ENCODE measurements at places on chromosomes 7 and 10.

- no peak for DNase-seq
Observed at GRCh38 chr7:125112850-125113249, 183.2 kb upstream of the POT1 start.

DNA sequence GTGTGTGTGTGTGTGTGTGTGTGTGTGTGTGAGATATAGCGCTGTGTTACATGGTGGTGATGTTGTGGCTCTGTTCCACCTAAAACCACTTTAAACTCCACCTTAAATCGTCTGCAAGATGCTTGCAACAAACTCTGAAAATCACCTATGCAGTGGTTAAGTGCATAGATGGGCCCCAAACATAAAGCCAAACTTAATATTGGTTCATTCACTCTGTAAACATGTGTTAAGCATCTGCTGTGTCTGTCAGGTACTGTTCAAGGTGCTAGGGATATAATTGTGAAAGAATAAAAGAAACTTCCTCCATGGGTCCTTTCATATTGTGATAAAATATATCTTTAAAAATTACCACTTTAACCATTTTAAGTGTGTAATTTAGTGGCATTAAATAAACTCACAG, 645.4 kb upstream of the SORCS1 start:
- no peak for DNase-seq

GRCh38 chr7:47896809-47897423, 51.4 kb downstream of the PKD1L1 start:
- no peak for DNase-seq

DNA sequence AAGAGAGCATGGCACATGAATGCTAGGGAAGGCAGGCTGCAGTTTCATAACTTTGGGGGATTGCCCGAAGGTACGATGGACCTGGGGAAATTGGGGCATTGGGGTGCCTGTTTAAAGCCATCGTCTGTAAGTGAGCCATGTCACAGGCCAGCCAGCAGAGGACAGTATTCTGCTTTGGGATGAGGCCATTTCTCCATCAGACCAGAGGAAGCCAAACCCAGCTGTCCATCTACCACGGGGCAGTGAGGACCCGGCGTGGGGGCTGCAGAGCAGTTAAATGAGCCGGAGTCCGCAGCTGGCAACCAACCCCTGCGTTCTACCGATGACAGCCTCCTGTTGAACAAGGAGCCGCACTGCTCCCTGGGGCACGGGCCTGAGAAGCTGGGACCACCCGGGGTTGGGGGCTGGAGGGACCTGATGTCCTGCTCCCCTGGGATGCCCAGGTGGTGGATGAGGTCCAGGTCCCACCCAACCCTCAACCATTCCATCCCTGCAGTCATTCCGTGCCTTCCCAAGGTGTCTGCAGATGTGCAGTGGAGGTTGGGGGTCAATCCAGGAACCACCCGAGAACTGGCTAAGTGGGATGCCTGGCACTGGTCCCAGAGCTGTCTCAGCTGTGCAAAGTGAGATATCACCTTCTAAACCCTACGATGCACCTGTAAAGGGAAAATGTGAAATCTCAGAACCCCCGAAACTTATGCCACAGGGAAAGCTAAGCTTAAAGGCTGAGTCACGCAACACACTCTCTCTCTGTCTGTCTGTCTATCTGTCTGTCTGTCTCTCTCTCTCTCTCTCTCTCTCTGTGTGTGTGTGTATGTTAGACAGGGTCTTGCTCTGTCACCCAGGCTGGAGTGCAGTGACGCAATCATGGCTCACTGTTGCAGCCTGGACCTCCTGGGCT, 12.1 kb upstream of the RHBDD2 start:
- DNase-seq, result peak; percentile 30

DNA sequence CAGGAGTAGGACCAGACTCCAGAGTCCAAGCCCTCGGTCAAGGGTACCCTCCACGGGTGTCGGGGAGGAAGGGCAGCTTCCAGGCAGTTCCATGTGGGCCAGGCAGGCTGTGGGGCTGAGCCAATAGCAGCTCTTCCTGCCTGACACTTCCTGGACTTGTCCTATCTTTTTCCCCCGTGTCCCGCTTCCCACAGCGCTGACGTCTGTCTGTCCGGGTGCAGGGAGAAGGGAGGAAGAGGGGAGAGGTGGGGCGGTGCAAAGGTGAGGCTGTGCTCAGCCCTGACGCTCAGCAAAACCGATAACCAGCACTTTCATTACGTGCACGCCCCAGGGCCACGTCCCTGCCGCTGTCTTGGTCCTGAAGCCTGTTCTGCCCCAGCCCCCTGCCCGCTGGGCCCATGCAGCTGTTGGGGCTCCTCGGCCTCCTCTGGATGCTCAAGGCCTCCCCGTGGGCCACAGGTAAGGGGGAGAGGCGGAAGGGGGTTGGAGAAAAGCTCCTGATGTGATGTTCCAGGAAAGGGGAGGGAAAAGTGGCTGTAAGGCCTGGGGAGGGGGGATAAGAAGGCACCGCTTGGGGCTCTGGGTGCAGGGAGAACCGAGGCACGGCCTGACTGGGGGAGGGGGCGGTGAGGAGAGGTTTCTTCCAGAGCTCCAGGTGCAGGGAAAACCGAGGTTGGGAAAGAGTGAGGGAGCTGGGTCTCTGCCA, at the start of gene MUC3A:
MUC3A (plus strand) TSS at position 308 of the 706 bp plus-strand sequence; CDS start at position 399, 91 bp downstream.
- no peak for DNase-seq

DNA sequence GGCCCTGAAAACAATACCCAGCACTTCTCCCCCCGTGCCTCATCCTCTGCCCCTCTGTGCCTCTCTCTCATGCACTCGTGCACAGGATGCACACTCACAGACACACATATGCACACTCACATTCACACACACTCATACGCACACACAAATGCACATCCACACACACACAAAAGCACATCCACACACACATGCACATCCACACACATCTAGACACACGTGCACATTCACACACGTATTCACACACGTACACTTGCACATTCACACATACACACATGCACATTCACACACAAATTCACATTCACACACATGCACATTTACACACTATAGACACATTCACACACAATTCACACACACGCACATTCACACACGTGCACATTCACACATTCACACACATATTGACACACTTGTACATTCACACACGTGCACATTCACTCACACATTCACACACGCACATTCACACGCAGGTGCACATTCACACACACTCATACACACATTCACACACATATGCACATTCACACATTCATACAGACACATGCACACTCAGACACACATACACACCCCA, 19.2 kb downstream of the SHH start:
- no peak for DNase-seq
